Activated naive CD4-positive, alpha-beta T cell (primary cell): ENCODE measurements at places on chromosomes 1 and 21.

GRCh38 chr1:51097171-51097570 lies 4.9 kb upstream of the C1orf185 start:
- no peak for DNase-seq

- DNase-seq, result peak; percentile 62
Measured at GRCh38 chr1:25037174-25038074, 107.3 kb upstream of the RUNX3 start.

DNA sequence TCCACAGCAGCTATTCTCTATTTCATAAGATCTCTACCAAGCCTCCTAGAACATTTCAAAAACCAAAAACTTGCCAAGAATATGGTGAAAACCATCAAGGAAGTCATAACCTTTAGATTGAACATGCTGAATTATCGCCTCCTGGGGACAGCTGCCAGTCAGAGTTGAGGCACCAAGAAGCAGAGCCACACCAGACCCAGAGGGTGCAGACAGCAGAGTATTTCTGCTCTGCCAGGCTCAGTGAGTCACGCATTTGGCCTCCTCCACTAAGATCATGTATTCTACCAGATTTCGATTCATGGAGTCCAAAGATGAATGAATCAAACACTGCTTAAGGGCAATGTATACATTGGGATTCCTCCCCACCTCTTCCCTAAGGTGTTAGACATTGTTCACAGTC lies 2.1 kb downstream of the F3 start:
- no peak for DNase-seq

DNA sequence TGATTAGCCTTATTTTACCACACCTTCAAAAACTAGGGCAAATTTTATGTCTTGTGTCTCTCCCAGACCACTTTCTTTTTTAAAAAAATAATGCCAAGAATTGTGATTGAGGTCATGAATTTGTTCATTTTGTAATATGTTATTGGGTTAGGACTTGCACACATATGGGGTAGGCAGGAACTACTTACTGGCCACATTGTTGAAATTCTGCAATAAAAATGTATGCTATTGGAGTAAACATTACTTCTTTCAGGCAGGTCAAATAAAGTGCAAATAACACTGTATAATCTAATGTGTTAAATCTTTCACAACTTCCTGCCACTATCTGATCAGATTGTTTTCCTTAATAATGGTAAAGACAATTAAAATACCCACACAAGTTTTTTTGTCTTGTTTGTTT lies 166.6 kb upstream of the COL11A1 start:
- DNase-seq, result no peak

- DNase-seq, result no peak
Measured at GRCh38 chr1:201377611-201378092, at the start of gene TNNT2. TSS of gene TNNT2 (minus strand) at chr1:201377680. CDS start at chr1:201373254, 4,426 bp downstream.

- no peak for DNase-seq
Measured at GRCh38 chr1:11610629-11611180, 43.5 kb downstream of the FBXO2 start.

DNA sequence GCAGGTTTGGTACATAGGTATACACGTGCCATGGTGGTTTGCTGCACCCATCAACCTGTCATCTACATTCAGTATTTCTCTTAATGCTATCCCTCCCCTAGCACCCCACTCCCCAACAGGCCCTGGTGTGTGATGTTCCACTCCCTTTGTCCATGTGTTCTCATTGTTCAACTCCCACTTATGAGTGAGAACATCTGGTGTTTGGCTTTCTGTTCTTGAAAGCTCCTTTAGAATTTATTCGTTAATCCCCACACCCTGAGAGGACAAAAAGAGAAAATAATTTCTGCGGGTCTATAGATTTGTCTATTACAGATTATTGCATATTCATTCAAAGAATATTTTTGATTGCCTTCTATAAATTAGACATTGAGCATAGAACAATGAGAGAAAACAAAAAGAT lies 455.5 kb downstream of the PLPP3 start:
- DNase-seq, result no peak

DNA sequence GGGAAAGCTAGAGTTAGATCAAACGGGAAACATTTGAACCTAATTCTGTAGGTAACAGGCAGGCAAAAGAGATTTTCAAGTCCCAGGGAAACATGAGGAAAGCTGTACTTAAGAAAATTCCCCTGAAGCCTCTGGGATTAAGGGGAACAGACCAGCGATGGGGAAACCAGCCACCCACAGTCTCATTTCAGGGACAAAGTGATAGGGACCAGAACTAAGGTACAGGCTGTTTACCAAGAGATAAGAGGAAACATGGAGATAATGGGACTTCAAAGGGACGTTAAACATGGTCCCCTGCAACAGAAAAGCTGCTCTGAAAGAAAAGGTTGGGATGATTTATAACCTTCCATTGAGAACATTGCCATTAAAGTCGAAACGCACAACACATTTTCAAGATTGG lies 84.4 kb downstream of the NTPCR start:
- DNase-seq, result no peak

DNA sequence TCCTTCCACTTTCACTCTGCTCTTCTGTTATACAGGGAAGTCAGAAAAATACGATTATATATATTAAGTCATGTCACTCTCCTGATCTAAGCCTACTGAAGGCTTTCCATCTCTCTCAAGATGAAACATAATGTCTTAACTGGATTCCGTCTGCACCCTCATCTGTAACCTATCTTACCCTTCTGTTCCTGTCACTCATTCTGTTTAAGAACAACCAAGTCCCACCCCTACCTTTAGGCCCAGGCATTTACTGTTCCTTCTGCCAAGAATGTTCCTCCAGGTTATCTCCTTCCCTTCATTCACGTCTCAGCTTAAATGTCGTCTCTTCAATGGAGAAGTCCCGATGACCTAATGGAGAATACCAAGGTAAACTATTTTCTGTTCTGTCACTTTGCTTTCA lies 1802.4 kb downstream of the MRPL39 start:
- no peak for DNase-seq

DNA sequence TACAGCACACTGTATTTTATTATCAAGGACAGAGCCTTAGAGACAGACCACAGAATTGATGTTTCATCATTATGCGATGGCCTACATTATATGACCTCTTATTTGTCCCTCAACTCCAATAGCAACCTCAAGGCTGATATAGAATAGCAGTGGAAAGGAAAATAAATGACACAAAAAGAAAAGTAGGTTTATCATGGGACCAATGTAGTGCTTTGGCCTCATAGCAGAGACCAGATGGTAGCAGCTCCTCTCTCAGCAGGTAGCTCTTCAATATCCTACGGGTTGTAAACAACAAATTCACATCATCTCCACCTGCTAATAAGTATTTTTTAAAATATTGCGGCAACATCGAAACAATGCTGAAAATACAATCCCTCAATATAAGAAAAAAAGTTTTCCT lies 25.2 kb downstream of the ANP32E start:
- DNase-seq, result no peak

- no peak for DNase-seq
Measured at GRCh38 chr21:42156690-42157605, 62.0 kb upstream of the ABCG1 start.

GRCh38 chr1:233057836-233058235 lies 107.4 kb downstream of the NTPCR start:
- DNase-seq, result no peak

GRCh38 chr1:186094172-186094571 lies 280.9 kb downstream of the TPR start:
- no peak for DNase-seq

DNA sequence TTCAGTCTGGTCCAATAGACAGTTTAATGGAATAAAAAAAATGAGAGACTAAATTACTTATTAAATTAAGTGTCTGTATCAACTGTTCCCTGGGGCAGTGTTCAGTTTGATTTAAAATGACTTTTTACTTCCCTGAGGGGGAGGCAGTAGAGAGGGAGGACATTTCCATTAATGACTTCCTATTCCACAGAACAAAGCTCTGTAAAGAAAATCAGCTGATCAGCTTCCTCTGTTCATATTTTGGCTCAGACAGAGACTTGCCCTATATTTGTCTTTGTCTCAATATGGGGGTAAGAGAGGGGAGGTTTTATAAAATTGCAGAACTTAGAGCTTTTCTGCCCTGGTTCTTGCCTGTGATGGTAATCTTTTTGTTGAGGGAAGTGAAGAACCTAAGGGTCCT lies 8.4 kb downstream of the CFAP126 start:
- no peak for DNase-seq

GRCh38 chr1:232797856-232798510 lies 7.2 kb upstream of the MAP10 start:
- DNase-seq, result no peak

DNA sequence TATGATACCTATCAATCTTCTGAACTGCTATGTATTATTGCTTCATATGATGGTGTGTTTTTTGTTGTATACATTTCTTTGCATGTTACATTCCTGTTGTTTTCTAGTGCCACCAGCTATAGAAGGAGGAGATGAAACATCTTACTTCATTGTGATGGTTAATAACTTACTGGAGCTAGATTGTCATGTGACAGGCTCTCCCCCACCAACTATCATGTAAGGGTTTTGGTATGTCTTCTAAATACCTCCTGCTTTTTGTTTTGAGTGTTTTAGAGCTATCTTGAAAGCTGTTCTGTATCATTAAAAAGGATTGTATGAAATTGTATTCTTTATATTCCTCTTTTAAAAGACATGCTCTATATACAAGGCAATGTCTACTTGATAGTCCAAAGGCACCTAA lies 282.7 kb downstream of the HMCN1 start:
- no peak for DNase-seq
